Coronary artery (tissue), 2 donors: ENCODE measurements at places on chromosomes 12 and 14.

DNA sequence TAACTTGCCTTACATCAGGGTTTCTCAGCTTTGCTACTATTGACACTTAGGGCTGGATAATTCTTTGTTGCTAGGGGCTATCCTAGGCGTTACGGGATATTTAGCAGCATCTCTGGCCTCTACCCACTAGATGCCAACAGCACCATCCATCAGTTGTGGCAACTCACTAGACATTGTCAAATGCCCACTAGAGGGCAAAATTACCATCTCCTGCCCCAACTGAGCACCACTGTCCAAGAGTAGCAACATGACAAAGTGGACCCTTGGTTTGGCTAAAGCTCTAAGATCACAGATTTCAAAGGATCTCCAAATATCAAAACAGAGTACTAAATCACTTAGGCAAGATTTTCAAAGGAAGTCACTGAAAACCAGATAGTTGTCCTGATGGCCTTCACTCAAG is 251.7 kb upstream of the TBX3 start:
- DNase-seq: no peak

DNA sequence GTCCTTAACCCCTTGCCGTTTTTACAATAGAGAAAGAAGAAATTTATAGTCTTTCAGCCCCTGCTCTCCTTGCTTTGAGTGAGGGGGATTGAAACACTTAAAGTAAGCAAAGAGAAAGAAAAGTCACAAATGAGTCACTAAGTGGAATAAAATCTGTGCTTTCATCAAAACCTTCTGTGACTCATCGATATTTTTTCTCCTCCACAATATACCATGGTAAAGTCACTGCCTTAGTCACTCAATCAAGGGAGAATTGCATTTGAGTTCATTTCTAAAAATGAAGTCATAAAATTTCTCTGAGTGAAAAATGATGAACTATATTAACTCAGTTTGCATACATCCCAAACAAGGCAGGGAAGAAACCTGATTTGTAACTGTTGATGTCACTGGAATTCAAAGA is 470.3 kb downstream of the FOXG1 start:
- DNase-seq: no peak

DNA sequence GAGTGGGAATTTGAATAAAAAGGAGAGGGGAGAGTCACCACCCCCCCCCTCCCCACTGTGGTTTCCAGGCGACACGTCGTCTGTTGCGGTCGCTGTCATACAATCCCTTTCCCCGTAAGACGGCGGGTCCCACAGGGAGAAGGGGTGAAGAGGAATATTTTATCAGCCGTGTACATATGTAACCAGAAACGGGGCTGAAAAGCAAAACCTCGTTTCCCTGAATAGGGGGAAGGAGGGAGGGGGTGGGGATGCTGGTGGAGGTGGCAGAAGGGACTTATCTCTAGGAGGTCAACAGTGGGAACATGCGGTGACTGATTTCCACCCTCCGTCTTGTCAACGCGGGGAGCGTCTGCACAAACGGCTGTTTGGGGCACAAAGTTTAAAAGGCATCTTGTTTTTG is 171.4 kb downstream of the RBM19 start:
- no peak for DNase-seq

DNA sequence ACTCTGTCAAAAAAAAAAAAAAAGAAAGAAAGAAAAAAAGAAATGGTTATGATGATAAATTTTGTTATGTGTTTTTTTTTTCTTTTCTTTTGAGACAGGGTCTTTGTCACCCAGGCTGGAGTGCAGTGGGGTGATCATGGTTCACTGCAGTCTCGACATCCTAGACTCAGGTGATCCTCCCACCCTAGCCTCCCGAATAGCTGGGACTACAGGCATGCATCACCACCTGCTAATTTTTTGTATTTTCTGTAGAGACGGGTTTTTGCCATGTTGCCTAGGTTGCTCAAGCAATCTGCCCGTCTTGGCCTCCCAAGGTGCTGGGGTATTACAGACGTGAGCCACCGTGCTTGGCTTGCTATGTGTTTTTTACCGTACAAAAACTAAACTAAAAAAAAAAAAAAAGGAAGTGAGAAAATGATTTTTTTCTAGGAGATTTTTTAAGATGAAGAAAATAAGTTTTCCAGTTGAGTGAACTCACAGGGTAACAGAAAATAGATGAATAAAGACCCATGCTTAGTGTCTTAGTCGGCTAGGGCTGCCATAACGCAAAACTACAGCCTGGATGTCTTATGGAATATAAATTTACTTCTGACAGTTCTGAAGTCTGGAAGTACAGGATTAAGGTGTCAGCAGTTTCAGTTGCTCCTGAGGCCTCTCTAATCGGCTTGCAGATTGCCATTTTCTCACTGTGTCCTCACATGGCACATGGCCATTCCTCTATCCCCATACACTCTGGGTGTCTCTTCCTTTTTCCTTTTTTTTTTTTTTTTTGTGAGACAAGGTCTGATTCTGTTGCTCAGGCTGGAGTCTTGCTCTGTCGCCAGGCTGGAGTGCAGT is 13.2 kb upstream of the APOF start:
- DNase-seq: no peak

DNA sequence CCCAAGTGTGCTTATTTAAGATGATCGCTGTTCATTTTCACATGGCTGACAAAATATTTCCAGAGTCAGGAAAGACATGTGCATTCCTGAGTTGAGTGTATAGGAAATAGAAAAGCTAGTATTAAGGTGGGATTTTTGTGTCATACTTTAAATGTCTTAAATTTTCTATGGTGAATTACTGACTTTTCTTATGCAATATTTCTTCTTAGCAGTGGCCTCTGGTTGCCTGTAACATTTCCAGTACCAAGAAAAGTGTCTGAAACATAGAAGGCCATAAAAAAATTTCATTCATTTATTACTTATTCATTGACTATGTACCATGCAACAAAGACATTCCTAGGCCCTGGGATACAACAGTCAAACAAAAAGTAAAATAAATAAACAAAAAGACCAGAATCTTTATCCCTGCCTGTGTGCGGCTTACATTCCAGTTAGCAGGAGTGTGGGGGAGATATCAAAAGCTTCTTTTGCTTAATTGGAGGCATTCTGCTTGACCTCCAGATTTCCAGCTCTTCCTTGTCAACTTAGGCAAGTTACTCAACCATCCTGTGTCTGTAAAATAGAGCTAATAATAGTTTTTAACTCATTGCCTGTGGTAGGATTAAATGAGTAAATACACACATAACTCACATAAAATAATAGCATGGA is 216.3 kb upstream of the FLRT2 start:
- DNase-seq: no peak

DNA sequence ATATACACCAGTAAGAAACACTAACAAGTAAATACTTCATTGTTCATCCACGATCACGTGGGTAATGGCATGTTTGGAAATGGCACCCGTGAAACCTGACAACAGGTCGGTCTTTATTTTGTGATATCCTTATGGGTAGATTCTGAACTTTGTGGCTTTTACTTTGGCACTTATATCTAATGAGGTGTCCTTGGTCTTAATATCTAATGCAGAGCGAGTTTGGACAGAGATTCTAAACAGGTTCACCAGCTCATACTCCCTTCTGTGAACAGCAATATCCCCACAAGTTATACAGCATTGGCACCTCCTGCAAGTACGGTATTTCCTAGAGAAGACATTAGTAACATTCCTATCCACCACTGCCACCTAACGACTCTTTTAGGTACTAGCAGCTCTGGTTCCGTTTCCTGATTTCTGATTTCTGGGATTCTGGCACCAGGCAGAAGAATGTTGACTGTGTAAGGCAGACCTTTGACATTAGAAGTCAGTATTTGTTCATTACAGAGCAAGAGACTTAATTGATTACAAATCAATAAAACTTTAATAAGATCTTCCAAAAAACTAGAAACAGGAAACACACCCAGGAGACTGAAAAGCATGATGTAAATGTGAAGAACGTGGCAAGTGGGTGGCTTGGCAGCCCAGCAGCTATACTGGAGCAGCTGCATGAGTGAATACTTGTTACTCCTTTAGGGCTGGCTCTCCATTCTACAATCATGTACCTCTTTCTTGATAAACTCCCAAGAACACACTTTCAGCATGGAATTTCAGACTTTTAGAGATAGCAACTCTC is 2.5 kb downstream of the ANG start:
- no peak for DNase-seq

GRCh38 chr14:102203382-102203781 is 63.7 kb downstream of the WDR20 start:
- no peak for DNase-seq

GRCh38 chr12:26737487-26738030 is 95.4 kb downstream of the ITPR2 start:
- DNase-seq: no peak

DNA sequence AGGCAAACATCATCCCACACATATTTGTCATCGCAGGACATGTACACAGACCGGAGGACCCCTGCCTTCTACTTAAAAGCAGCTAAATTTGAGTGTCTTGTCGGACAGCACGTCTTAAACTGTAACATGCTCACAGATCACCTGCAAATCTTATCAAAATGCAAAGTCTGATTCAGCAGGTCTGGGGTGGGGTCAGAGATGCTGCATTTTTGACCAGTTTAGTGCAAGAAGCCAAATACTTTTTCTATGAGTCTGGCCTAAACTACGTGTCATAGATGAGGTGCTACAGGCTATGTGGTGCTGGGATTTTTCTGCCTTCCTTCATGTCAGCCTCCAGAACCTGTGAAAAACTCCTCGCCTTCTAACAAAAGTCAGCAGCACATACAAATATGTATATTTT is 178.8 kb upstream of the LHX5 start:
- no peak for DNase-seq

DNA sequence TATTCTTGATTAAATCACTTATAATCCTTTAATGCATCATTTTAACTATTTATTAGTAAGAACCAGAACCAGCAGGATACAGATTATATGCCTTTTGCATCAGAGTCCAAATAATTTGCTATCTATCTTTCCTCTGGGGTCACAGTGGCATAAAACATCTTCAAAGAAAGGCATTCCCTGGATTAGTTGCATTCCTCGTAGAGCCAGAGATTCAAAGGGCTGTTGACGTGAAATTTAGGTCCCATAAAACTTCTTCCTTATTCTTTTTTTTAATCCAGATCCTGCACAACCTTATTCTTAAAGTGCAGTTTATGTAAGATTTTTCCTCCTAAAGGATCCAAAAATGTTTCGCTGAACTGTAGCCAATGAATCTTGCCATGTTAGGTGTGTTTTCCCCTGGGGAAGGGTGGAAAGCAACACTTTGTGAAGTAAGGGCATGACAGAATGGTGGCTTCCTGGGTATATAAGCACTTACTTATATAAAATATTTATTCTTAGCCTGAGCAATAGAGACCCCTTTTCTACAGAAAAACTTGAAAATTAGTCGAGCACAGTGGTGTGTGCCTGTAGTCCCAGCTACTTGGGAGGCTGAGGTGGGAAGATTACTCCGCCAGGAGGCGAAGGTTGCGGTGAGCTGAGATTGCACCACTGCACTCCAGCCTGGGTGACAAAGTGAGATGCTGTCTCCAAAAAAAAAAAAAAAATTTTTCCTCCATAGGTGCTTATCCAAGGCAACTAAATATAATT is 208.7 kb downstream of the PCNX1 start:
- DNase-seq: no peak

DNA sequence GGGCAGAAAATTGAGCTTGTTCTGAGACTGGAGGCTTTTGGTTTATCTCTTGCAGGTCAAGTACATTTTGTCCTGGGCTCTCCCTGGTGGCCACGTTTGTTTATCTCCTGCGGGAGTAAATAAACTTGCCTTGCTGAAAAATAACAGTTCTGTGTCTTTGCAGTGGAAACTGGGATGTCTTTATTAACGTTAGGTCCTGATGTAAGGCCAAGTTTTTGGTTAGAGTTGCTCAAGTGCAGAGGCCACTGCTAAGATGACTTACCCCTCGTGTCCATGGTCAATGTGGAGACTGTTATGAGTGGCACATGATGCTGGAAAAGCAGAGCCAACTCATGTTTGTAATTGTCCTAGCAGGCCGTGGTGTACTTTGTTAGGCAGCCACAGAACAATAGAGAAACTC is 3.8 kb downstream of the PTPN11 start:
- DNase-seq: no peak

GRCh38 chr14:32823706-32824105 is 115.0 kb upstream of the NPAS3 start:
- DNase-seq: no peak

DNA sequence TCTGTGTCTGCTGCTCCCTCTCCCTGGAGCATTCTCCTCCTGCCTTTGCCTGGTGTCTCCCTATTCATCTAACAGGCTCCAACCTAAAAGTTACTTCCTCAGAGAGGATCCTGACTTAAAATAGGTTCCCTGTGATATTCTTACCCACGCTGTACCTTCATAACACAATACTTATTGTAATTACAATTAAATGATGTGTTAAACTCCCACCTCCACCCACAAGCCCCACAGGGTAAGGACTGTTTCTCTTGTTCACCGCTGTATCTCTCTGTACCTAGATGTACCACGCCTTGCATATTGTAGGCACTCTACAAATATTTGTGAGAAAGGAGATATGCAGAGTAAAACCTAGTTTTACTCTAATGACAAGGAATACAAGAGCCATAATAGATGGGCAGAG is 5.0 kb downstream of the HEBP1 start:
- no peak for DNase-seq

GRCh38 chr14:30990770-30991169 is 34.7 kb upstream of the AP4S1 start:
- DNase-seq: no peak

DNA sequence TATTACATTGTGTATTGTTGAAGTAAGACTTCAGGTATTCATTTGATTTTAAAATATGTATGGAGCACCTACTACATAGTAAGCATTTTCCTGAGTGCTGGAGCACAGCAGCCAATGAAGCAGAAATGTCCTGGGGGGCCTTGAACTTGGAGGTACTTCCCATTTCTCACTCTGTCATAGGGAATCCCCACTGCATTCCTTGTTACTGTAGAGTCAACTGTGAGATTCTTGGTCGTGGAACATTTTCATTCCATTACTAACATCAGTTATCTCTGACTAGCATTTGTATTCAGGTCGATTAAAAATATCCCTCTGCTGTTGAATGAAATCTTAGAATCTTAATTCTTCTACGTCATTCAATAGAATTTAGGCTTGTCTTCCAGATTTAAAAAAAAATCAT is 66.7 kb downstream of the PDE3A start:
- no peak for DNase-seq

DNA sequence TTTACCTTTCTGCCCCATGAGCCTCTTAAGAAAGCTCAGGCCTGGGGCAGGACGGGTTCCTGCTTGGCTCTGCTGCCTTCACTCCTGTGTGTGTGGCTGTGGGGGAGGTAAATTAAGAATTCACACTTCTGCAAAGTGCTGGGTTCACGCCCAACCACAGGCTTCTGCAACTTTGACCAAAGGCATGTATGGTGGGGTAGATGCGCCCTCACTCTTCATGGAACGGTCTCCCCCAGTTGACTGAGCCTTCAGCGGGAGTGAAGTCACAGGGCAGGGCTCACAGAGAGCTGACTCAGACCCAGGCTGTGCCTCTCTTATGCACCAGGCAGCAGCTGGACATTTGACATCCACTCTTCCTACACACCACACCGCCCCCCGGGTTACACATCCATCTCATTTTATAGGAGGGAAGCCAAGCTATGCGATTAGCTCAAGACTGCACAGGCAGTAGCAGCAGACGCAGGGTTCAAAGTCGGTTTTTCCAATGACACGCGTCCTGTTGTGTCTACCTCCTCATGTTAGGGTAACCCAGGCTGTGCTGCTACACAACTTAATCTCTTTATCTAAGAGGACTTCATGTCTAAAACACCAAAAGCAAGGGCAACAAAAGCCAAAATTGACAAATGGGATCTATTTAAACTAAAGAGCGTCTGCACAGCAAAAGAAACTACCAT is 15.4 kb upstream of the BCL11B start:
- DNase-seq: no peak
